ENCODE measurements at places on chromosomes 5 and 9.

DNA sequence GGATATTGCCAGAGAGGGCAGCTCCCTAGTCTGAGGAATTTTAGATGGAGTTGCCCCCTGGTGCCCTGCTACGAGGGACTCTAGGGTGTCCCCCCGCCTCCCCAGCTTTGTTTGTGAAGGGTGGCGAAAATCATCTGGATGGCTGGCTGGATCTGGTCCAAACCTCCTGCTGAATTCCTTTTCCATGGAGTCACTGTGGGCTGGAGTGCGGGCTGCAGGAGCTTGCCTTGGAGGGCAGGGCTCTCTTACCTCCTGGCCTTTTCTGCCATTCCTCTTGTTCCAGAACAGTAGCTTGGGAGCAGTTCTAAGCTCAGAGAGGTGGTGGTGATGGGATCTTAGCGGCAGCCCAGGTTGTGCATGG is 2.1 kb downstream of the SYNPO start:
- no peak for DNase-seq

DNA sequence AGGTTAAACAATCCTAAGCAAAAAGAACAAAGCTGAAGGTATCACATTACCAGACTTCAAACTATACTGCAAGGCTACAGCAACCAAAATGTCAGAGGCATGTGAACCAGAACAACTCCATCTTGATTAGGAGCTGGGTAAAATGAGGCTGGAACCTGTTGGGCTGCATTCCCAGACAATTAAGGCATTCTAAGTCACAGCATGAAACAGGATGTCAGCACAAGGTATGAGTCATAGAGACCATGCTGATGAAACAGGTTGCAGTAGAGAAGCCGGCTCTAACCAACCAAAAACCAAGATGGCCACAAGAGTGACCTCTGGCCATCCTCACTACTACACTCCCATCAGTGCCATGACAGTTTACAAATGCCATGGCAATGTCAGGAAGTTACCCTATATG is 252.0 kb downstream of the RASEF start:
- DNase-seq, result no peak

DNA sequence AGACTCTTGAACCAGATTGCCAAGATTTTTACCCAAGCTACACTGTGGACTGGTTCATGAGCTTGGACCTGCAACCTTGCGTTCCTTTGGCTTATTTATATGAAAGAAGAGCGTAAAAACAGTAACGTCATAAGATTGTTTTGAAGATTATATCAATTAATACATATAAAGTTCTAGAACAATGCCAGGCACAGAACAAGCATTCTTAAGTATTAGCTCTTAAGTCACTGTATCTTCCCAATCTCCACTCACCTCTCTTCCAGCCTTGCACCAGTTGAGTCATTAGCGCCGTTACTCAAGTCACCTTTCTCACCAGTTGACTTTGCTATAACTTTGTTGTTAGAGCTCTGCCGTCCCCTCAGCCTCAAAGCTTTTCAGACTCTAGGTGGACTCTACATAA is 415.7 kb downstream of the PLK2 start:
- DNase-seq, result no peak

DNA sequence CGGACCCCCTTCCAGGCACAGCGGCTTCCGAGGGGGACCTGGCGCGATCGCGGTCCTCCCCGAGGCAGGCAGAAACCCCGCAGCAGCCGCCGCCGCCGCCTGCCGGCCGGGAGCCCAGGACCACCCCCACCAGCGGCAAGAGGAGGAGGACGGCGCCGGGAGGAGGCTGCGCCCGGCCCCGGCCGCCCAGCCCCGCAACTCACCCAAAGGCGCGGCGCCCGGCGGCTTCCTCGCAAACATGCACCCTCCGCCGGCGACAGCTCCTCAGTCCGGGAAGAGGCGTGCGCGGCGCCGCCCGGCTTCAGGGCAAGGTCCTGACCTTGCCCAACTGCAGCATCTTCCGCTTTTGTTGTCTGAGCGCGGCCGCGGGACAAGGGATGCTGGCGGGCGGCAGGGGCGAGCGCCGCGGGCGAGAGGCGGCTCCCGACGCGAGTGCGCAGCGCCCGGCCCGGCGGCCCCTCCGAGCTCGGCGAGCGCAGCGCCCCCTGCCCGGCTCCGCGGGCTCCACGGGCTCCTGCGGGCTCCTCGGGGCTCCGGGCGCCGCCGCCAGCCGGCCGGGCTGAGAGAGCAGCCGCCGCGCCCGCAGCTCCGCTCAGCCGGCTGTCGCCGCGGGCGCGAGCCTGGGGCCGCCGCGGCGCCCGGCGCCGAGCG is 507 bp downstream of the CTNND2 start:
- DNase-seq, result peak; percentile 70

GRCh38 chr9:95131023-95131943 is 186.2 kb downstream of the FANCC start:
- peak; percentile 51 for DNase-seq

DNA sequence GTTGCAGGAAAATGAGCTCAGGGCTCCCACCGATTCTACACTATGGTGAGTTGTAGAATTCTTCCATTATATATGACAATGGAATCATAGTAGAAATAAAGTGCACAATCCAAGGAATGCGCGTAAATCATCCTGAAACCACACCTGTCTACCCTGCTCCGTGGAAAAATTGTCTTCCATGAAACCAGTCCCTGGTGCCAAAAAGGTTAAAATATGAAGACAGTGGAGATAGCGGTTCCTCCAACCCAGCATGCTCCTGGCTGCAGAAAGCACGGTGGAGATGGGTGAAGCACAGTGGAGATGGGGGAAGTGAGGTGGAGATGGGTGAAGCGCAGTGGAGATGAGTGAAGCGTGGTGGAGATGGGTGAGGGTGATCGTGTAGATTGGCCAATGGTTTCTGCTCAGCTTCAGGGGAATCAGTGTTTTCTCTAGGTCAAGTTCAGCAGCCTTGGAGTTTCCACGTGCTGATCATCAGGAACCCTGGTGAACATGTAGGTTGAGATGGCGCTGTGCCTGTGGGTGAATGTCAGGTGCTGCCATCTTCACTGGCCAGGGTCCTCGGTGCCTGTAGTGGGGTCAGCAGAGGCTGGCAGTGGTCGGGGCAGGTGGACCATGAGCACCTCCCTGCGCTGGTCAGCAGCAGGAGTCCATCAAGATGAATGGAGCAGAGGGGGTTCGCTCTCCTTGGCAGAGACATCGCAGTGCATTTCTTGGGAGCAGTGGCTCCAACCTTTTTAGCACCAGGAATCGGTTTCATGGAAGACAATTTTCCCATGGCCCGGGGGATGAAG is 20.3 kb downstream of the PAEP start:
- DNase-seq, result no peak

GRCh38 chr5:139078345-139078744 is 119.8 kb downstream of the SIL1 start:
- DNase-seq, result no peak

- no peak for DNase-seq
Measured at GRCh38 chr5:86127696-86128095, 490.0 kb upstream of the COX7C start.

- DNase-seq, result no peak
Measured at GRCh38 chr5:75964008-75964407, 119.2 kb upstream of the SV2C start.

- no peak for DNase-seq
Measured at GRCh38 chr5:149643781-149644180, 62.5 kb downstream of the ARHGEF37 start.

DNA sequence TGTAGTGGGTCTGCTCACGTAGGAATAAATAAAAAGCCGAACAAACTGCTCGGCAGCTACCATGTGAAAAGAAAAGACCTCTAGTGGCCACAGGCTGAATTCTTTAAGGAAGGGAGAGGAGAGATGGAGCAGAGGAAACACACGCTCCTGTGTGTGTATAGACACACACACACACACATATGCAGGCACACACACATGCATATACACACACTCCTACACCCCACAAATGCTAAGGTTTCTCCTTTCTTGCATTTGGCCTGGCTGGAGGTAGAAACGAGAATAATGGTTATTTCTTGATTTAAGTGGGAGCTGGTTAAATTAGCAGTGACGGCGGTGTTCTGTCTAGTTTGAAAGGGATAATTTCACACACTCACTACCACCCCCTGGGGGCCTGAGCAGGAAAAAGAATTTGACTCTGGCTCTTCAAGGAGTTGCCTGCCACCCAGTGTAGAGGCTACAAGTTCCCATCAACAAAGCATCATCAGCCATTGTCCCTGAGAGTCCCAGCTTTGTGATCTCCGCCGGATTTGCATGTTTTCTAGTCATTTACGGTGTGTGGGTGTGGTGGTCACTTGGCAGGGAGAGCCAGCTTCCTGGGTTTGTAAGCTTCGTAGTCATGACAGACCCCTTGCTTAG is at the start of gene INSYN2B:
Gene INSYN2B (minus strand): TSS at position 78 of the 636 bp plus-strand sequence. CDS start 96,597 bp downstream, outside the sequence.
- DNase-seq, result peak; percentile 54

- DNase-seq, result no peak
Measured at GRCh38 chr5:158485604-158486081, 614.1 kb downstream of the EBF1 start.

DNA sequence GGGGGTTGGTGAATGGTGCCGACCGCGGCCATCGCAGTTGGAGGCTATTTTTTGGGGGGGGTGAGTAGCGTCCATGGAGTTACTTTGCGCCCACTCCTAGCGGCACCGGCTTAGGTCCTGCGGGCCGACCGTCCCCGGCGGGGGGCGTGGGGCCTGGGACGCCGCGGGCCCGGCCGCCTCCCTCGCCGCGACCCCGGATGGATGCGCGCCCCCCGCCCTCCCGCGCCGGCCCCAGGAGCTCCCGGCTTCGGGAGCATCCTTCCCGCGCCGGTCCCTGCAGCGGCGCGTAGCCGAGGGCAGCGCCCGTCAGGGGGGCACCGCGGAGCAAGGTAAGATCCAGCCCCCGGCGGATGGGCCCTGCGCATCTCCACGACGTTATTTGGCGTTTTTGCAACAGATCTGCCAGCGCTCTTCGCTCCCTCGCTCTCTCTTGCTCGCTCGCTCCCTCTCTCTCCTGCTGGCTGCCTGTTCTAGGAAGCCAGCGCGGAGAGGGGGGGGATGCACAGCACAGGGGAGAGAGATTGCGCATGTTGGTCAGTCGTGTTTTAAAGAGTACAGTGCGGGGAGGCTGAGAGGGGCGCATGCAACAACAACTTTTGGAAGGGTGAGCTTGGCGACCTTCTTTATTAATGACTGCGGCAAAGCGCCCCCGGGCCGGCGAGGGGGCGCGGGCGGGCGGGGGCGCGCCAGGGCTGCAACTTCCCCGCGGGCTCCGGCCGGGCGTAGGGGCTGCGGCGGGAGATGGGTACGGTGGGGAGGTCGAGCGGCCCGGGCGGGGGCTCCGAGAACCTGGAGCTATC is 413 bp downstream of the JADE2 start:
- peak; percentile 38 for DNase-seq

DNA sequence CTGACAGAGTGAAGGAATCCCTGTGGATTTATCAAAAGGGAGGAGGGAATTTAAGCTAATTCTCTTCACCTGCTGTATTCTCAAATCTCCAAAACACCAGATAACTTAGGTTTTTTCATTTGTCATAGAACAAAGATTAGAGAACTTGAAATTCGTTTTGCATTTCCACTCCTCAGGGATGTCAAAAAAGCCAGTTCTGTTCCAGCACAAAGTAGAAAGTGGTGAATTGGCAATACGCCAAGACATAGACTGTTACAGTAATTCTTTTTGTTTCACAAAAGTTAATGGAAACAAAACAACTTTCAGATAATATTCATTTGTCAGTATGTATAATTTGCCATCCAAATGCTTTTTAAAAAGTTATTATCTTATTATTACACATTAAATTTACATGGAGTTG is 15.0 kb downstream of the S1PR3 start:
- peak; percentile 48 for DNase-seq

DNA sequence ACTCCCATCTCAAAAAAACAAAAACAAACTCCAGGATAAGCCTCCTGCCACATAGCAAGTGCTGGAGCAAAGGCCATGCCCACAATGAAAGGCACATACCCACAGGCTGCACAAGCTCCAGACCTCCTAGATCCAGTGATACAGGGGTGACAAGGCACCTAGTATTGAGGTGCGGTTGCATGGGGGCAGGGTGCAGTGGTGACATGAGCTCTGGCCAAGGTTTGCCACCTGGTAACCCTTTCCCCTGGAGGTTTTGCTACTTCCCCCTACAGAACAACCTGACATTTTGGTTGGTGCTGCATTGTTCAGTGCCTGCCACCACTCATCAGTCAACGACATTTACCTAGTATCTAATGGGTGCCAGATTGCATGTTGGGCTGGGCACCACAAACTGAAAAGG is 14.5 kb downstream of the CDKN2AIPNL start:
- DNase-seq, result no peak

- no peak for DNase-seq
Measured at GRCh38 chr9:115216873-115217272, 98.9 kb upstream of the TNC start.

- no peak for DNase-seq
Measured at GRCh38 chr5:127858116-127858784, 155.1 kb downstream of the CCDC192 start.

DNA sequence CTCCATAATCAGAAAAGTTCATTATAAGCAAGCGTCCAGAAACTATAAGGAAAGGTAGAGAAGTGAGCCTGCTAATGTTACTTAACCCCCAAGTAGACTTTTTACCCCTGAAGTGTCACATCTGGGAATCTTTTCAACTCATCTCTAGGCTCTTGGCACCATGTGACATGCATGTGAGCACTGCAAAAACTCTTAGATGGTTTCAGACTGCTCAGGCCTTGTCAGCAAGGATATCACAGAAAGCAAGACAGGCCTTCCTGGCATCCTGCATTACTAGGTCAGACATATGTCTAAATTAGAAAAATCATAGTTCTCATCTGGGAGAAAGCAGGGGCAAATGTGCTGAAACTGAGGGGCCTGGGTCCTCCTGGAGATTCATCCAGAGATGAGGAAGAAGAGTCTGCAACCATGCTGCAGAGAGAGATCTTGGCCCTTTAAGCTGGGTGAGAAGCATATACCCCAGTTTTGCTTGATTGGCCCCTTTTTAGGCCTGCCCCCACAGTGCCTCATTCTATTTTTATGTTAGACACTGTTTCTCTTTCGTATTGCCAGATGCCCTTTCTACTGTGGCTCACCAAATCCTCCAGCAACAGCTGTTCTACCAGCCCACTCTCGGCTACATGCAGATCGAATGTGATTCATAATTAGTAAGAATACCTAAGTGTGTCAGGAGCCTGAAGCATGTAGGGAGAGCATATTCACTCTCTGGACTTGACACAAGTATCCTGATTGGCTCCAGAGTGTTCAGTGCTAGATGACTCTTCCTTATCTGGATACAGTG is 19.0 kb downstream of the TMEM8B start:
- DNase-seq, result no peak

DNA sequence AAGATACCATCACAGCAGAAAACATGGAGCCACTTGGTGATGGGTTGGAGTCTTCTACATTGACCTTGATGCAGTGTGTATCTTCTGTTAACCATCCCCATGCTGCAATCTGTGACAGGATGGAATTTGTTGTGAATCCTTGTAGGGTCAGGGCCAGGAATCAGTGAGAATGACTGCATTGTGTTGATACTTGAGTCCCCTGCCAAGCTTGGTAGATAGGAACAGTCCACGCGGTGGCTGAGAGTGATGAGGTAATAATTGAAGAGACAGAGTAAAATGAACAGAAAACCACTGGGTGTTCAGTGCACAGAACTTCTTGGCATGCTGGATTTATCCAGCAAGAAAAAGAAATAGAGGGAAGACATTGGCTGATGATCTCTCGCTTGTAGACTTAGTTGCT is 217.5 kb downstream of the MAN2A1 start:
- DNase-seq, result no peak

- no peak for DNase-seq
Measured at GRCh38 chr5:124515497-124516245, 230.8 kb downstream of the ZNF608 start.

- peak; percentile 85 for DNase-seq
Measured at GRCh38 chr5:42423285-42424165, at the start of gene GHR. Gene GHR (plus strand): TSS chr5:42423439. CDS start chr5:42565875, 142,436 bp downstream.

- peak; percentile 53 for DNase-seq
Measured at GRCh38 chr9:136840877-136841645, 1.2 kb upstream of the AJM1 start.

GRCh38 chr9:82922686-82923085 is 140.3 kb downstream of the RASEF start:
- DNase-seq, result no peak

Measured in NCI-H1105 treated with DMSO at 0.1 percent for 48 hours (cell line).